ENCODE measurements at places on chromosomes 3 and 15.

DNA sequence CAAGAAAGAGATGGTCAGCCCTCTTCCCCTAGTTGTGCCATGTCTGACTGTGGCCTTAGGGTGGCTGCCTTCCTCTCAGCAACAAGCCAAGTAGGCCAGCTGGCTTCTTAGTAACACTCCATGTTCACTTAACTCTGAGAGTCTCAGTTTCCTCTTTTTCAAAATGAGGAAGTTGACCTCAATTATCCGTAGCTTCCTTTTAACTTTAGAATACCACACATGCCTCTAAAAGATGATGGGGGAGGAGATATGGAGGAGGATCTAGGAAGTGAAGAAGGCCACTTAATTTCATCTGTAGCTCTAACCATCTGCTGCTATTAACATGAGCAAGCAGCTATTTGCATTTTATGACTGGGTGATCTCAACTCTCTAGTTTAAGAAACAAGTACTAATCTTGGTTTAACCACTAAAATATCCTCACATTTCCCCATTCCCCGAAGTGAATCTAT is 32.9 kb downstream of the CD200R1L start:
- DNase-seq, result peak; percentile 94

GRCh38 chr3:123953735-123954134 is 7.3 kb downstream of the CCDC14 start:
- DNase-seq, result no peak

- DNase-seq, result peak; percentile 63
Observed at GRCh38 chr15:98076021-98076816, 115.7 kb downstream of the ARRDC4 start.

DNA sequence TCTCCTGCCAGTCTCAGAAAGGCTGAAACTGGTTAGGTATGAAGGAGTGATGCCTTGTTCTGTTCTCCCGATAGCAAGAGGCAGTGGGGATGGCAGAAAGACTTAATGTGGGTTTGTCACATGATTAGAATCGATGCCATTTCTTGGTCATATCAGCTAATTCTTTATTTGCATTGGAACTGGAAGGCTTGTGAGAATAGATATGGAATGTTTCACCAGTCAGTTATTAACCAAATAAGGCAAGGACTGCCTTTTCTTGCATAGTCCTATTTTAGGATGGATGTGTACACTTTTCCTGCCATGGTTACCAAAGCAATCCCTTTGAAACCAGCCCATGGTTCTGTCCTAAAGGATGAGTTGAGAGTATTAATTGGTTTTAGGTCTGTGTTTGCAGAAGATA is 33.7 kb downstream of the FILIP1L start:
- no peak for DNase-seq

- DNase-seq, result no peak
Observed at GRCh38 chr15:95645791-95646338, 684.6 kb upstream of the NR2F2 start.

GRCh38 chr3:104385421-104385820 is 981.3 kb upstream of the ALCAM start:
- DNase-seq, result no peak

DNA sequence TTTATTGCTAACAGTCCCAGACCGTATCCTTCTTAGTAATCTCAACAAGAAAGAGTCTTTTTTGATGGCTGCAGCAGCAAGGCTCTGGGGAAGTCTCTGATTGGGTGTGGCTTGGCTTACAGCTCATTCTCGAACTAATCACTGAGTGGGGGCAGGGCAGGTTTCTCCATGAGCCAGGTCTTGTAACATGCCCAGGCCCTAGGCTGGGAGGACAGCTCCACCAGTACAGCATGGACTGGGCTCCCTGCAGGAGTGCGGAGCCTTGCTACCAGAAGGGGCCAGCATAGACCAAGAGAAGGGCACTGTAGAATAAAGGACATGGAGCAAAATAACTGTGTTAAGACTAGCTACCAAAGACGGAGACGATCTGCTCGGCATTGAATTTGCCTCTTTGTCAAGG is 7.2 kb downstream of the CD276 start:
- peak; percentile 52 for DNase-seq

- peak; percentile 10 for DNase-seq
Observed at GRCh38 chr15:62880278-62880677, 162.3 kb upstream of the TPM1 start.

DNA sequence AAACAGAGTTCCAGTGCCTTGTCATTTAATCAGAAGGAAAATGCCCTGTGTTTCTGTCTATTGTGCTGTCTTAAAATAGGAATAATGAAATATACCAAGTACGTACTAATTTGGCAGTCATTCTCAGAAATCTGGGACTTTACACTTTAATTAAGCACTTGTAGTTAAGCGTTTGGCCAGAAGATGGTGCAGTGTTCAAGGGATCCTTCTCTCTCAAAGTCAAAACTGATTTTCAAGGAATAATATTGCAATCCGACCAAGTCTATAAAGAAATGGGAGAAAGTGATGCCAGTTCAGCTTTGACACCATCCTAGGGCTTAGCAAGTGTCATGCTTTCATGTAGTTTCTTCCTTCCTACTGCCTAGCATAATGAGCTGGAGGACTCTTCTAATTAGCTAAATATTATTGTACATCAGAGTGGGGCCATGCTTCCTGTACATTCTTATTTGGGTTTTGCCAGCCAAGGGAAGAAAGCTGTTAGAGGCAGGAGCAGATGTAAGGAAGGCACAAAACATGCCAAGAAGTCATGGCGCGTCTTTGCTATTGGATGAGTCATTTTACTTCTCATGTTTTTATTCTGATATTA is 64.8 kb downstream of the SAMMSON start:
- DNase-seq, result peak; percentile 48

DNA sequence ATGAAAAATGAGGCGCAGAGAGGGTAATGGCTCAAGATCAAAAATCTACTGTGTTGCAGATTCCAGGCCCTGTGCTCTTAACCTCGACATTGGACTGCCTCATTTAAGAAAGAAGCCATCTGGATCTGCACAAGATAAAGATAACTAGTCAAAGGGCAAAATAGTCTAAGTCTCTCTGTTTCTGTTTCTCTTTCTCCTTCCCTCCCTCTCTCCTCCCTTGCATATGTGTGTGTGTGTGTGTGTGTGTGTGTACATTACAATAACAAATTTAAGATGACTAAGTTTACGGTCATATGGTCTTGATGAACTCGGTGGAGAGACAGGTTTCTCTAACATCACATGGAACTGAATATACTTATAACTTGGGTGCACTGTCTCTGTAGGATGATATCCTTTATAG is 69.2 kb downstream of the MEIS2 start:
- DNase-seq, result no peak

DNA sequence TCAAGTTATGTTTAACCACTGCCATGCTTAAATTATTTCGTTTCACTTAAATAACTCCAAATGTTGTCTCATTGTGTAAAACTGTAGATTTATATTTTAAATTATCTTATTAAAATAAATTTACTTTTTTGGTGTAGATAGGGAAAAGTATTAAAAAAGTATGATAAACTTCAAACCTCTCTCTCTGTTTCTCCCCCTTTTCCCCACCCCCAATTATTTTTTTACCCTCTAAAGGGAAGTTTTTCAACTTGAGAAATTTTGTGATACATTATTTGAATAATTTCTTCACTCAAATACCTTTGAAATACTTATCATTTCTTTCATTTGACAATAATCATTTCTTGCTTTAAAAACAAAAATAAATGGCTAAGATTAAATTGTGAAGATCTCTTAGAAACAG is 66.9 kb upstream of the EIF1B start:
- DNase-seq, result no peak

DNA sequence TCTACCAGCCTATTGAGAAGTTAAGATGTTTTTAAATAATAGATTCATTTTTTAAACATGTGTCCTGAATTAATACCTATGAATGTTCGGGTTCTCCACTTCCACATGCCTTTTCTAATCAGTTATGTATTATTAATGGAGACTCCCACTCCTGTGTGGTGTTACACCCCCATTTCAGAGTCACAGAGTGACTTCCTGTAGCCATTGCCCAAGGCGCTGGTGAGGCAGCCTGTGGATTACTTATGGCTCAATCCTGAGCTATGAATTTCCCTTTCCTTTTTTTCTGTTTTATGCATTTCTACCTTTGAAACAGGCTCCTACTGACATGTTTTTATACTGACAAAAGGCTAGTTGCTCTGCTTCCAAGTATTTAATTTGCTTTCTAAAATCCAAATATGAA is 162.3 kb downstream of the GABRG3 start:
- no peak for DNase-seq

DNA sequence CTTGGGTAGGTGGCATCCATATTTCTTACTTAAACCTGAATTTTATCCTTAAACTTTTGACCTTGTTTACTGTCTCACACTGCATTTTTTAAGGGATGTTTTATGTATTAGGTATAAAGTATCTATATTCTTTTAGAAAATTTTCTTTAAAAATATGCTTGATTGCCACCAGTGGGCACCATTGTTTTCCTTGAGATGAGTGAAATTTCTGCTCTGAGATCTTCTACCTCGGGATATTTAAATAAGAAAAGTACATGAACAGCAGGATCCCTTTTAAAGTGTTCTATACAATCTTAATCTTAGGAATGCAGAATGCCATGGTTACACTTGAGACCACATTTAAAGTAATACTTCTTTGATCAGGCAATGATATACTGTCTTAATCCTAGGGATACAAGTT is 108.7 kb downstream of the SLMAP start:
- DNase-seq, result no peak

GRCh38 chr3:134347551-134347950 is 26.7 kb downstream of the AMOTL2 start:
- no peak for DNase-seq

- DNase-seq, result no peak
Observed at GRCh38 chr3:7959094-7959493, 542.5 kb upstream of the LMCD1 start.

DNA sequence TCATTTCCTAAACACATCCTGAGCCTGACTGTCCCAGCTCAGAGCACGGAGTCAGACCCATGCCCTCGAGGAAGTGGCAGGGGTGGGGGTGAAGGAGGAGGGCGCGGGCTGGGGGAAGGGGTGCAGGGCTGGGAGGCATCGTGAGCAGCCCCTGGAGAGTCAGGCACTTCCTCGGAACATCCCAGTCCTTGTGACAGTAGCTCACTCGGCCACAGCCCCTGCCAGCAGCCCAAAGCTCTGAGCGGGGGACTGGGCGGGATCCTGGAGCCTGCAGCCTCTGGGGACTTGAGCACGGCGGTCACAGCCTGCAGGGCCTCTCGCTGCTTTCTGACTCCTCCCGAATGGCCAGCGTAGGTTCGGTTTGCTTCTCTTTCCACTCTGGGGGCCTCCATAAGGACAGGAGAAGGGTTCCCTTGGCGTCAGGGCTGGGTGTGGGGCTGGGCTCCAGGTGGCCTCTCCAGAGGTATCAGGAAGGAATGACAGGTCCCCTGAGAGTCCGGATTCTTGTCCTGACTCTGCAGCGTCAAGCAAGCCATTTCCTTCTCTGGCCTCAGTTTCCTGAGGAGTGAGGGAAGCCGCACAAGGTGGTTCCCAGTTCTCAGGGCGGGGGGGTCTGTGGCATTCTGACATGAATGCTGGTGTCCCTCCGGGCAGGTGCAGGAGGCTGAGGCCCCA is 20.9 kb downstream of the PSTPIP1 start:
- peak; percentile 36 for DNase-seq

DNA sequence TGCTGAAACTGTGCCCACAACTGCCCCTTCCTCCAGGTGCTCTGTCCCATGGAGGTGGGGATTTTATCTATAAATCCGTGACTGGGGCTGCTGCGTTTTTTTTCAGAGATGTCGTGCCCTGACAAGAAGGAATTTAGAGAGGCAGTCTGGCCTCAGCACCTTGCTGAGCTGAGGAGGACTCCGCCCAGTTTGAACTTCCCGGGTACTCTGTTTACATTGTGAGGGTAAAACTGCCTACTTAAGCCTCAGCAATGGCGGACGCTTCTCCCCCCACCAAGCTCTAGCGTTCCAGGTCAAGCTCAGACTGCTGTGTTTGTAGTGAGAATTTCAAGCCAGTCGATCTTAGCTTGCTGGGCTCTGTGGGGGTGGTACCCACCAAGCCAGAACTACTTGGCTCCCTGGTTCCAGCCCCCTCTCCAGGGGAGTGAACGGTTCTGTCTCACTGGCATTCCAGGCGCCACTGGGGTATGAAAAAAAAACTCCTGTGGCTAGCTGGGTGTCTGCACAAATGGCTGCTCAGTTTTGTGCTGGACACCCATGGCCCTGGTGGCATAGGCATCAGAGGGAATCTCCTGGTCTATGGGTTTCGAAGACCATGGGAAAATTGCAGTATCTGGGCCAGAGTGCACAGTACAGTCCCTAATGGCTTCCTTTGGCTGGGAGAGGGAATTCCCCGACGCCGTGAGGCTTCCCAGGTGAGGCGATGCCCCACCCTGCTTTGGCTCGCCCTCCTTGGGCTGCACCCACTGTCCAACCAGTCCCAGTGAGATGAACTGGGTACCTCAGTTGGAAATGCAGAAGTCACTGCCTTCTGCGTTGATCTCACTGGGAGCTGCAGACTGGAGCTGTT is 68.5 kb upstream of the SGO1 start:
- no peak for DNase-seq

DNA sequence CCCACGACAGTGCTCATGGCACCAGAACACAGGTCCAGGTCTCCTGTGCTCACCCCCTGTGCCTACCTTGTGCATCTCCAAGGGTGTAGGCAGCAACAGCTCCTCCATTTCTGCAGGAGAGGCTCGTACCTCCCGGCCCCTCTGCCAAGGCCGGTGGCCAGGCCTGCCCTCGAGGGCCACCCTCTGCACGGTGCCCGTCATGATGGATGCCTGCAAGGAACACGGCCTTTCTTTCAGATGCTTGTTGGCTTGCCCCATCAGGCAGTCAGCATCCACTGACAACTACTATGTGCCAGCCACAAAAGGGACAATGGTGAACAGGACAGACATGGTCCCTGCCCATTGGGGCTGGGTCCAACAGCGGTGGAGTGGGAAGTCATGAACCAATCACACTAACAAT is 43.8 kb downstream of the GRIP2 start:
- no peak for DNase-seq

DNA sequence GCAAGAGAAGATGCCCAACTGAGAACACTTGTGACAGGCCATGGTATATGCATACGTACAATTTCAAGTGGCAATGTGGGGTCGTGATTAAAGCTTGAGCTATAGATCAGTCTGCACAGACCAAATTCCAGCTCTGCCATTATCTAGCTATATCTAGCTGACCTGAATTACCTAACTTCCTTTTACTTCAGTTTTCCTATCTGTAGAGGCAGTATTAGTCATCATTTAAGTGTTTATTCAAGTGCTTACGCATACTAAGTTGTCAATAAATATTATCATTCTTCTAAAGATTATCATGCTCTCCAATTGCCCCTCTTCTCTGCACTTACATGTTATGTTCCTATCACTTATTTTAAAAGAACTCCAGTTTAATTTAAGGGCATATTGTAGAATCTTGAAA is 87.9 kb downstream of the ARPP21 start:
- no peak for DNase-seq

Data from suppressor macrophage treated with lipopolysaccharide for 4 hours (primary cell).